ENCODE measurements at places on chromosomes 13 and 19. TPM values are rescaled to one million over a fixed set of nuclear protein-coding genes. Genes with fewer than 3 reads are reported as not detected.
A peak's percentile ranks its signal among the peaks of the same experiment; 100 is the strongest.

DNA sequence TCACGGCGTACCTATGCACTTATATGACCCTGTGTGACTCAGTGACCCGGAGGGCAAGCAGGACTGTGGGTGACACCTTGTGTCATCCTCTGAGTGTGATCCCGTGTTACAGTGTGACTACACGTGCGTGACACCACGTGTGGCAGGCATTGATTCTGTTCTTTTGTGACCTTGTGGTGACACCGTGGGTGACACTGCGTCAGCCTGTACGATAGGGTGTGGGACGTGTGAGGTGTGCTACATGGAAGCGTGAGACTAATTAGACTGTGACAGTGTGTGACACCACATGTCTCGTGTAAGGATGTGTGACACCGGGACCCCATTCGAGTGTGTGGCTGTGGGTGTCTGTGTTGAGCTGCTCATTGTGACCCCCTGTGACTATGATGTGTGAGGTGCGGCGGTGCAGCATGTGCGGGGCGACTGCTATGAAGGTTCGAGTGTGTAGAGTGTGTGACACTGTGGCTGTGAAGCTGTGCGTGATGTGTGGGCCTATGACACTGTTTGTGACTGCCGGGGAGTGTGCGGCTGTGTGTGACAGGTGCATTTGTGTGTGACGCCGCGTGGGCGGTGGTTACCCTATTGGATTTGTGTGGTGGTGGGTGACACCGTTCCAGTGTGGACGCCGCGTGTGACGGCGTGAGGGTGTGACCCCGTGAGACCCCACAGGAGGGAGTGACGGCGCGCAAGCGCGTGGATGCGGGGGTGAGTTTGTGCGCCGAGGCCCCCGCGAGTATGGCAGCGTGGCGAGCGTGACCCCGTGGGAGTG, 399 bp upstream of the SPTBN4 start:
- peak; percentile 48 for DNase-seq
- H3K36me3 ChIP-seq = no peaks in the 10 kb centered on the region

GRCh38 chr13:35278917-35279316, 197.6 kb downstream of the MAB21L1 start:
- no peak overlapping the region for H3K4me3 ChIP-seq
- no peak overlapping the region for H3K27ac ChIP-seq

Gene USHBP1
- total RNA-seq = 11.0 TPM

Gene CEACAM7
- not detected for total RNA-seq

- H3K27ac ChIP-seq = no peak overlapping the region
- H3K27me3 ChIP-seq = no peaks in the 10 kb centered on the region
- no peaks in the 10 kb centered on the region for H3K4me1 ChIP-seq
- DNase-seq = no peak
Observed at GRCh38 chr19:49712397-49712859, 21.5 kb downstream of the CPT1C start.

GRCh38 chr13:86085890-86086289, 286.7 kb upstream of the SLITRK6 start:
- no peaks in the 10 kb centered on the region for H3K4me1 ChIP-seq
- no peak overlapping the region for H3K4me3 ChIP-seq
- H3K36me3 ChIP-seq = no peaks in the 10 kb centered on the region
- no peak overlapping the region for H3K27ac ChIP-seq

DNA sequence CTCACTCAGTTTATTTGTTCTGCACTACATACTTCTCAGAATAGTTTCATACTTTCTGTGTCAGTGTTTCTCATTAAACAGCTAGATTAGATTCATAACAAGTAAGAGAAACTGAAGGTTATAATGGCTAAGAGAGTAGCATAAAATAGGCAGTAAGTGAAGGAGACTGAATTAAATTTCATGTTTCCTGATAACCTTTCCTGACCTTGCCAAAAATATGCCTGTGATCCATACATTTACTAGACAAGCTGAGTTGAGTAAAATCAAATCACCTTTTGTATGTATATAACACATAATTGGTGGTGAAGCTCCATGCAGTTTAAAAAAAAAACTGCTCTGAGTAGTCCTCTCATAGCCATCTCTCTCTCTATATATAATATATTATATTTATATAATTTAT, 545.3 kb upstream of the PCDH20 start:
- H3K27ac ChIP-seq = no peak overlapping the region
- DNase-seq = no peak
- no peak overlapping the region for H3K4me3 ChIP-seq
- no peaks in the 10 kb centered on the region for H3K4me1 ChIP-seq
- H3K36me3 ChIP-seq = no peaks in the 10 kb centered on the region

DNA sequence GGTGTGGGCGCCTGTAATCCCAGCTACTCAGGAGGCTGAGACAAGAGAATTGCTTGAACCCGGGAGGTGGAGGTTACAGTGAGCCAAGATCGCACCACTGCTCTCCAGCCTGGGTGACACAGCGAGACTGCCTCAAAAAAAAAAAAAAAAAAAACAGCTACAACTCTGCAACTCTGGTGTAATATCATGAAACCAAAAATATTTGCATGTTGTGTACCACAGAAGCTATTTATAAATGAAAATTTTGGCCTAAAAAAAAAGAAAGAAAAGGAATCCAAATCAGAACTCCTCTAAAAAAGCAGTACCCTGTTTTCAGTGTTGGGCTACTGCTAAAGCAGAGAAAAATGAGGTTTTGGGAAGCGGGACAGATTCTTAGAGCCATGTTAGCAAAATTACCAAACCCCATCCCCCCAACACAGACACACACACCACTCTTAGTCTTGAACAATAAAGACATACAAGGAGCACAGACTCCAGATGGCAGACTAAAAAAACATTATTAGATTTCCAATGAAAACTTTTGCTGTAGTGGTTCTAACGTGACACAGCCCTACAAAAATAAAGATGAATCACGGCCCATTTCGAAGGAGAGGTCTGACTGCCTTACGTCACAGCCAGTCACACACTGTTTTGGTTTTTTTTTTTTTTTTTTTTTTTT, 51.5 kb downstream of the INSR start:
- no peak overlapping the region for H3K4me3 ChIP-seq
- peaks cover 9% of the 10 kb centered on the region for H3K4me1 ChIP-seq
- H3K27me3 ChIP-seq = no peaks in the 10 kb centered on the region
- no peaks in the 10 kb centered on the region for H3K36me3 ChIP-seq
- DNase-seq = peak; percentile 25

- H3K4me1 ChIP-seq = peaks cover 17% of the 10 kb centered on the region
- H3K27me3 ChIP-seq = no peaks in the 10 kb centered on the region
- no peak for DNase-seq
- peaks cover 38% of the 10 kb centered on the region for H3K36me3 ChIP-seq
Observed at GRCh38 chr19:38619361-38620174, 580 bp downstream of the EIF3K start.

DNA sequence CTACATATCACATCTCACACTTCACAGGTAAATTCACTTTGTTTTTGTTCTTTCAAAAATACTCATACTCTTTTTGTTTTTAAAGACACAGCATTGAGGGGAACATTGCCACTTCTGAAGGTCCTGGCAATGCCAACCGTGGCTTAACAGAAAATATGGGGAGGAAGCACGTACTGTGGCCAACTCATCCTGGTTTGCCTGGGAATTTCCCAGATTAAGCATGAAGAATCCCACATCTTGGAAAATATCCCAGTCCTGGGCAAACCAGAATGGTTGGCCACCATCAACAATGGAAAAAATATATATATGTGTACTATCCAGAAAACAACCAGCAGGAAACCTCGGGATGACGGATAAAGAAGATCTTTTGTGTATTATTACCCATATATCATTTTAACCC, 1032.2 kb upstream of the SLC10A2 start:
- no peaks in the 10 kb centered on the region for H3K4me1 ChIP-seq
- H3K27ac ChIP-seq = no peak overlapping the region
- H3K27me3 ChIP-seq = no peaks in the 10 kb centered on the region
- DNase-seq = no peak
- no peak overlapping the region for H3K4me3 ChIP-seq

GRCh38 chr19:35618857-35619256, 6.3 kb downstream of the HAUS5 start:
- H3K36me3 ChIP-seq = no peaks in the 10 kb centered on the region
- DNase-seq = no peak
- H3K4me3 ChIP-seq = no peak overlapping the region
- no peaks in the 10 kb centered on the region for H3K27me3 ChIP-seq
- no peaks in the 10 kb centered on the region for H3K4me1 ChIP-seq

Gene ZNF296
- 2.1 TPM for total RNA-seq

- no peak overlapping the region for H3K4me3 ChIP-seq
- peaks cover 19% of the 10 kb centered on the region for H3K4me1 ChIP-seq
- H3K27me3 ChIP-seq = no peaks in the 10 kb centered on the region
- peak; percentile 66 for DNase-seq
- H3K27ac ChIP-seq = no peak overlapping the region
Observed at GRCh38 chr19:44925114-44925891, 10.9 kb downstream of the APOC1 start.

Gene TEX29
- total RNA-seq = not detected

Gene SSC5D
- total RNA-seq = 1.7 TPM

DNA sequence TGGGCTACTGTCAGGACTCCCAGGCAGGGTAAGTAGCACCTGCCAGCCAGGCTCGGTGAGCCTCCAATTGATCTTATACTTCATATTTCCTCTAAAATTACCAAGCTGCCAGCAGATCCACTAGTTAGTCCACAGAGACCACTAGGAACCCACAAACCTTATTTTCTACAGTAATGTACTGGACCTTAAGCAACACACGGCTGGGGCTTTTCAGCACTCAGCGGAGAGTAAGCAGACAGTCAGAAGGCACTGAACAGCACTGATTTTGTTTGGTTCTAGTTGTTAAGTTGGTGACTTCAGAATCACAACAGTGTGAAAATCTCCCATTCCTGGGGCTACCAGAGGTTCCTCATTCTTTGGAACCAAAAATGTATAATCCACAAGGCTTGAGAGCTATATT, 56.1 kb downstream of the MRPL57 start:
- no peak for DNase-seq
- no peaks in the 10 kb centered on the region for H3K36me3 ChIP-seq
- H3K27ac ChIP-seq = no peak overlapping the region
- no peaks in the 10 kb centered on the region for H3K27me3 ChIP-seq
- no peak overlapping the region for H3K4me3 ChIP-seq
- H3K4me1 ChIP-seq = no peaks in the 10 kb centered on the region

Gene ZNF793
- total RNA-seq = 8.7 TPM

Gene SPPL2B
- total RNA-seq = 56.0 TPM

Gene UBE2S
- 5.7 TPM for total RNA-seq

GRCh38 chr13:30148171-30148754, 159.1 kb downstream of the KATNAL1 start:
- H3K27me3 ChIP-seq = no peaks in the 10 kb centered on the region
- peaks cover 10% of the 10 kb centered on the region for H3K4me1 ChIP-seq
- H3K27ac ChIP-seq = no peak overlapping the region
- H3K36me3 ChIP-seq = no peaks in the 10 kb centered on the region
- DNase-seq = no peak
- no peak overlapping the region for H3K4me3 ChIP-seq

Gene N4BP2L1
- total RNA-seq = 16.0 TPM

GRCh38 chr13:113974304-113975281, 717 bp upstream of the C13orf46 start:
- H3K27me3 ChIP-seq = no peaks in the 10 kb centered on the region
- H3K27ac ChIP-seq = no peak overlapping the region
- peaks cover 3% of the 10 kb centered on the region for H3K36me3 ChIP-seq

DNA sequence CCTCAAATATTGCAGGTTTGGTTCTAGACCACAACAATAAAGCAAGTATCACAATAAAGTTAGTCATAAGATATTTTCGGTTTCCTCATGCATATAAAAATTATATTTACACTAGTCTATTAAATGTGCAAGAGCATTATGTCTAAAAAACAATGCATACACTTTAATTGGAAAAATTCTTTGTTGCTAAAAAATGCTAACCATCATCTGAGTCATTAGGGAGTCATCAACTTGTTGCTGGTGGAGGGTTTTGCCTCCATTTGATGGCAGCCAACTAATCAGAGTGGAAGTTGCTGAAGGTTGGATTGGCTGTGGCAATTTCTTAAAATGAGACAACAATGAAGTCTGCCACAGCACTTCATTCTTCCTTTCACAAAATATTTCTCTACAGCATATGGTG, 422.3 kb upstream of the GPC6 start:
- H3K27me3 ChIP-seq = no peaks in the 10 kb centered on the region
- no peak overlapping the region for H3K27ac ChIP-seq
- no peak overlapping the region for H3K4me3 ChIP-seq
